ENCODE measurements at places on chromosomes 12 and 14.
A peak's percentile ranks its signal among the peaks of the same experiment; 100 is the strongest.

DNA sequence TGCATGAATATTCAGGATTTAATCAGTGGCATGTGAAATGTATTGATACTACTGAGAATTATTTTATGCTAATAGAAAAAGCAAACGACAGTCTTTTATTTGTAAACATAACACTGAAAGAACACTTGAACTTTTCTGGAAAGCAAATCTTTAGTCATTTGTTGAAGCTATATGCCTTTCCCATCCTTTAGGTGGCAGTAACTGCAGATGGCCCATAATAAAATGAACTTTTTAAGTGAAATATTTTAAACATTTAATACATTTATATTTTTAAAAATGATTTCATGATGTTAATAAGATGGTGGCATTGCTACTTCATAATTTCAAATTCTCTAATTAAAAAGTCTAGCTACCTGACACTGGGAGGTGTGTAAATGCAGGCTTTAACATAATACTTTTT lies 13.9 kb upstream of the KRR1 start:
- DNase-seq, result peak; percentile 4

DNA sequence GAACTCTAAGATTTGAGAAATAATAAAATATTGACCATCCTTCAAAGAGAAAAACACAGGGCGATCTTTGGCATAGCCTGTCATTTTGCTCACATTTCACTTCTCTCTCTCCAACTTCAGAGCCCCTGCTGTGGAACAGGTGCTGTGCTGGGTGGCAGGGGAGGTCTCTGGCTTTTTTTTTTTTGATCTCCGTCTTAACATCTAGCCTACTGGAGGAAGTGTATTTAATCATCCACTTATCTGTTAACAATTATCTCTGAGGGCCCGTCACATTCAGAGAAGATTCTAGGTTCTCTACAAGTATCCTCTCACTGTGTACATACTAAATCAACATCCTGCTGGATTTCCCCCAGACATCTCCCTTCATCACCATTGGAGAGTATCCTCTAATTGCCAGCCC lies 34.1 kb downstream of the CHST11 start:
- DNase-seq, result no peak

DNA sequence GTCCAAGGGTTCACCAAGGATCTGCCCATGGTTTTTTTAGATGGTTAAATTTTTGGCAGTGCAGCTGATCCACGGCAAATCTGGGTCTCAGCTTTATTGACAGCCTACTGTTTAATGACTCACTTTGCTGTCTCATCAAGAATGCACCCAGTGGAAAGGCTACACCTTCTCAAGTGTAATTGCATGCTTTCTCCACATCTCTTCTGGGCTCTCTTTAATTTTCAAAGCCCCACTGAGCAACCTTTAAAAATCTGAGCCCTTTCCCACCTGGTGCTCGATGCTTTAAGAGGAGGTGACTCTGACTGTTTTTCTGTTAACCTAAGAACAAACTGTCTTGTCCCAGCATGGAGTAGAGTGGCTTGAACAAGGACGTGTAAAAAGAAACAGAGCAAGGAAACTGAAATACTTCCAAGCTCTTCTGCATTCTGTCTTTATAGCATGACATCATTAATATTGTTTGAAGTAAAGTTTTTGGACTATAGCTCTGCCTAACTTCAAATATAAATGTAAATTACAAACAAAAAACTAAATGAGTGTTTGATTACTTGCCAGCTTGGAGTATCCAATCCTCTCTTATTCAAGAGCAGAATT lies 214.2 kb upstream of the KRR1 start:
- DNase-seq, result peak; percentile 61

GRCh38 chr12:103680591-103681141 lies 93.6 kb downstream of the STAB2 start:
- DNase-seq, result no peak

DNA sequence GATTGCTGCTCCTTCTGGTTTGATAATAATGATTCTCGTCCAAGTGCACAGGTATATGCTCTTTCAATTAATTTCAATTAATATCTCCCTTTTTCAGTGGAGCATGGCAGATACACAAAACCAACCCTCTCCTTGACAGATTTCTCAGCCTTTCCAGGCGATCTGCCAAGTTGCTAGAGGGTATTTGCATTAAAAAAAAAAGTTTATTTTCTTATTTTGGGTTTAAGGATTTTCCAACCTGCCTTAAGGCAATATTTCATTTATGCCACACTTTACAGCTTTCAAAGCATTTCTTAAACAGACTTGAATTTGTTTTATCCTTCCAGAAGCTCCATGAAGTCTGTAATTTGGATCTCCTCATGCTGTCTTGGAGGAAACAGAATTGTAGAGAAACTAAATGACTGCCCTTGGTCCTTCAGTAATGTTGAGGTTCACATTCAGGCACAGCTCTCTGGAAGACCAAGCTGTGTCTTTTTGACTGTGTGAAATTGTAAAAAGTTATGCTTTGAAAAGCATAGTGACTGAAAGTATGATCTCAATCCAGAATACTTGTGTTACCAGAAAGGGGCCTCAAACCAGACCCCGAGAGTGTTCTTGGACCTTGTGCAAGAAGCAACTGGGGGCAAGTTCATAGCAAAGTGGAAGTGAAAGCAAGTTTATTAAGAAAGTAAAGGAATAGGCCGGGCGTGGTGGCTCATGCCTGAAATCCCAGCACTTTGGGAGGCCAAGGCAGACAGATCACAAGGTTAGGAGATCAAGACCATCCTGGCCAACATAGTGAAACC lies 2.3 kb downstream of the DGLUCY start:
- DNase-seq, result peak; percentile 12

DNA sequence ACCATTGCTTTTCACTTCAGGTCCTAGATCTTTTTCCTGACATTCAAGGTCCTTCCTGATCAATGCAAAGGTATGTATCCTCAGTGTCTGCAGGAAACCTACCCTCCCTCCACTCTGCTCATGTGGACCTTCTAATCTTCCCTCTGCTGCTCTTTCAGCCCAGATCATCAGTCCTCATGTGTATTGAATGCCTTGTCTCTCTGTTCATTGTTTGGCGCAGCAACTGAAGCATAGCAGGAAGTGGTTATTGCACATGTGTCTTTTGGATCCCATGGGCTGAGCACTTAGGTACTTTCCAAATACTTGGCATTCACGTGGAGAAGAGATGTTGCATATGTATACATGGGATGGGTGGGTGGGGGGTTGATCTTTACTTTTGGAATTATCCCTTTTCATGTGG lies 4.3 kb upstream of the NIN start:
- peak; percentile 44 for DNase-seq

DNA sequence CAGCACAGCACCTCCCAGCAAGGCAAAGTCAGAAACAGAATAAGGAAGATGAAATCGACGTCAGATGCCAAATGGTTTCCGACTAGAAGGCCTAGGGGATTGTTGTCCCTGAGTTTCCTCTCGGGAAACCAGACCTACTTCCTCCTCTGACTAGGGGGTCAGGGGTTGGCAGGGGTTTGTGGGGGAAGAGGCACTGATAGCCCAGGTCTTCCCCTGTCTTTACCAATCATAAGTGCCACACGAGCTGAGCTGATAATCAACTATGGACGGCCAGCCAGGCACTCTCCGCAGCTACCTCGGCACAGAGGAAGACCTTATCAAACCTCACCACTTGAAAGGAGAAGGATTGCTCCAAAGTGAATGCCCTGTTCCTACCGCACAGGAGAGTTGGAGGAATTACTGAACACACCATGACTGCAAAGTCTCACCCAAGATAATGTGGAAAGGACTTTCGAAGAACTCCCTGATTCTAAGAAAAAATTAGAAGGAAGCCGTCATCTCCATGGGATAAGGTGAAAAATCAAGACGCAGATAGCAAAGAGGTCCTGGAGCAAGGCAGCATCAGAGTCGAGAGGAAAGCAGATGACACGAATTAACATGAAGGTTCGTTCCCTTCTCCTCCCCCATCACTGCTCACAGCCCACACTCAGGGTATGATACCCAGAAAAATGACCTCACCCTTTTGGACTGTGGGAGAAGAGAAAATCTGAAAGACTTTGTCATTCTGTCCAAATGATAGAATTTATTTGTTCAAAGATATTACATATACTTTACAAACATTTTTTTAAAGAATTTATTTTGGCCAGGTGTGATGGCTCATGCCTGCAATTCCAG lies 77.7 kb upstream of the MED13L start:
- no peak for DNase-seq

GRCh38 chr12:51403681-51404136 lies 12.5 kb upstream of the GALNT6 start:
- no peak for DNase-seq

- no peak for DNase-seq
Observed at GRCh38 chr12:89568484-89568883, 42.6 kb upstream of the POC1B start.

DNA sequence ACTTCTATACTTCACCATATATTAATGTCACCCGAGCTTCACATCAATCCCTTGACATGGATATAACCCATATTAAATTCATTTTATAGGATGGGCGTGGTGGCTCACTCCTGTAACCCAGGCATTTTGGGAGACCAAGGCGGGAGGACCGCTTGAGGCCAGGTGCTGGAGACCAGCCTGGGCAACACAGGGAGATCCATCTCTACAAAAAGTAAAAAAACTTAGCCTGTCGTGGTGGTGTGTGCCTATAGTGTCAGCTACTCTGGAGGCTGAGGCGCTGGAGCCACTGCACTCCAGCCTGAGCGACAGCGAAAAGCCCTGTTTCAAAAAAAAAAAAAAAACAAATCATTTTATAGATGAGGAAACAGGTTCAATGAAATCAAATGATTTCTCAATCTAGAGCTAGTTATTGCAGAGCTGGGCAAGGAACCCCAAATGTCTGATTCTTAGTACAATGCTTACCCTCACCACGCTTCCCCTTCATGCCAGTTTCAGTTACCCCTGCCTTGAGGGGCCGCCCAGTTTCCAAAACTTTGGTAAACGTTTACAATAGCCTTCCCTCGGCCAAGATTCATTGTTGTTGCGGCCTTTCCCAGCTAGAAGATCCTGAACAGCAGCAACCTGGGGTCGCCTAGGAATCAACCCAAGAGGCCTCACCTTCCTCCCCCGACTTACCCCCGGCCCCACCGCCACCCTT lies 751 bp downstream of the PSMB5 start:
- no peak for DNase-seq

GRCh38 chr12:92733181-92733580 lies 30.4 kb downstream of the PLEKHG7 start:
- no peak for DNase-seq

- no peak for DNase-seq
Observed at GRCh38 chr12:99746538-99746937, 99.0 kb downstream of the GARIN6 start.

- DNase-seq, result no peak
Observed at GRCh38 chr12:124740691-124741137, 123.0 kb downstream of the SCARB1 start.

GRCh38 chr12:53505086-53505485 lies 2.2 kb downstream of the NPFF start:
- DNase-seq, result peak; percentile 40

GRCh38 chr12:92210071-92210470 lies 64.4 kb upstream of the BTG1 start:
- no peak for DNase-seq

DNA sequence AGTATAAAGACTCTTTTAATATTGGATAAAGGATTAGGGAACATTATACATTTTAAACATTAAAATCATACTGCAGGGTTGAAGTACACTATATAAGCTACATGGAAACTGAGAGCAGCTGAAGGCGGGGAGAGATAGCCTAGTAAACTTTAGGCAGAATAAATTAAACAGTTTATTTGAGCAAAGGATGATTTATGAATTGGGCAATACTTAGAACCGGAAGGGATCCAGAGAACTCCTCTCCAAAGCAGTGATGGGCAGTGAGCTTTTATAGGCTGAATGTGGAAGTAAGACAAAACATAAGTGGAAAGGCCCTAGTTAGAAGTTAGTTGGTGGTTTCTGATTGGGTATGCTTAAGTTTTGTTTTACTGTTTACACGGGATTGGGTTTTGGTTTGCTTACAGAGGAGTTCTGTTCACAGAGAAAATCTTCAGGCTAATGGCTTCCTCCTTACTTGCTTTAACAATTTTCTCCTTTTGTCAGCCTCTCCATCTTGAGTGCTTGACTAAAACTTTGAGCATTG lies 18.9 kb downstream of the LEMD3 start:
- DNase-seq, result no peak

DNA sequence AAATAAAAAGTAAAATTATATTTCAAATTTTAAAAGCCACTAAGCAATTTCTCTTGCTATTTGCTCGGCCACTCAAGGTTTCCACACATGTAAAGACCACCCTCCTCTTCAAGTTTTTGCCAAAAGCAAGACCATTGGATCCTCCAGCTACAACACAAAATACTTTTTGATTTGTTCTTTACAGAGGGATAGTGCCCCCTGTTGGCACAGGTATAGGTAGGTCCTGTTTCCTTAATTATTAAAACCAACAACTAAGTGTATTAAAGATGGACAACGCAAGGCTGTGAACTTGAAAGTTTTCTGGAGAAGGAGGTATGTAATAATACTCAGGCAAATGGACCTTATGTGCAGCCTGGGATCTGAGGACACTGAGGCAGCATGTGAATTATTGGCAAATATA lies 23.8 kb downstream of the ATP6V1D start:
- peak; percentile 7 for DNase-seq

- DNase-seq, result no peak
Observed at GRCh38 chr12:15146585-15146984, 74.6 kb downstream of the RERG start.

- peak; percentile 22 for DNase-seq
Observed at GRCh38 chr14:64387232-64387781, 846 bp upstream of the MTHFD1 start.

DNA sequence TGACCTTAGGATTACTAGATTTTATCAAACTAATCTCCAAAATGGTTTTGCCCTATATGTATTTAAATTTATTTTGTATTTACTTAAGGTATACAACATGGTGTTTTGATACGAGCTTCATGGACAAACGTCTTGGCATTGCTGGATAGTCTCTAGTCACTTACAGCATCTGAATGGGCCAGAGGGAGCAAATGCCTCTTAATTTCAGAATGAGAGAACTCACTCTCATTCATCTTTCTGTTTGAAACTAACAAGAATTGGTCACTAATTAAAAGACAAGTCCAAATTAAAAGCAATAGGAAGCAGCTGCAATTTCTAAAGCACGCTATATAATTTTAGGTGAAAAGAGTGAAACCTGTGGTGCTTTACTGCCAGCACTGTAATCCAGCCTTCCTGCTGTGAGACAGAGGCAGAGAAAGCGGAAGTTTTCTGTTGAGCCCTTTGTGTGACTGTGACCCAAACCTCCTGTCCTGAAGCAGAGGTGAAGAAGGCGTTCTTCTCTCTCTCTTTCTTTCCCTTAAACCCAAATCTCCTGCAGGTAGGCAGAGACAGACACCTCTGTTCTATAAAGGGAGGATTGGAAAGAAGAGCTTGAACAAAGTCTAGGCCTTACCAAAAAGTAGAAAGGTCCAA lies 184.6 kb upstream of the NAV3 start:
- DNase-seq, result no peak

DNA sequence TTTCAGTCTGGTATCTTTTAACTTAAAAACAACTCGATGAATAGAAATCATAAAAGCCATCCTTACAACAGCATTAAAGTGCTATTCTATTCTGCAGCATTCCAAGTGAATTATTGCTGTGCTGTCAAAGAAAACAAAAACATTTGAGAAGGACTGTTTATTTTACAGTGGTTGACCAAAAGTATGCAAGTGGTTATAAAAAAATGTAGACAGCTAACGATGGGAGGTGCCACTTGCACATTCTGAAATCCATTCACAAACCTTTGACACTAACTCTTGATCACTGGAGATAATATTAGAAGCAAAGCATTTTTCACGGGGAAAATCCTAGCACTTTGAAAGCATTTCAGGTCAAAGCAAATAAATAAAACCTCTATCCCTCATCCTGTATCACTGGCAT lies 55.6 kb downstream of the HMGA2 start:
- DNase-seq, result peak; percentile 94

GRCh38 chr12:57377103-57377840 lies 53.6 kb downstream of the R3HDM2 start:
- DNase-seq, result no peak

Data from fibroblast of skin of scalp (primary cell).